ENCODE measurements at places on chromosomes 12 and 14. TPM values are rescaled to one million over a fixed set of nuclear protein-coding genes. Genes with fewer than 3 reads are reported as not detected.

TAS2R7 gene
- not detected for total RNA-seq

KCNC2 gene
- total RNA-seq = not detected

PSEN1 gene
- total RNA-seq = 55.3 TPM

ACOT6 gene
- total RNA-seq = not detected

AQP2 gene
- not detected for total RNA-seq

C3AR1 gene
- 53.1 TPM for total RNA-seq

CLEC2A gene
- not detected for total RNA-seq

DIO2 gene
- total RNA-seq = 3.3 TPM

DIABLO gene
- 29.8 TPM for total RNA-seq

TNFAIP2 gene
- total RNA-seq = 211 TPM

TAS2R14 gene
- 2.4 TPM for total RNA-seq

CLEC1A gene
- total RNA-seq = 7.7 TPM
